Activated CD8-positive, alpha-beta memory T cell treated with anti-CD3 and anti-CD28 coated beads, Interleukin-2, amount 10 ng/mL, durations not matched to agents 7 days and 5 days (primary cell): ENCODE measurements at places on chromosomes 12 and 14. TPM values are rescaled to one million over a fixed set of nuclear protein-coding genes. Genes with fewer than 3 reads are reported as not detected.

Gene EIF2B1
- 76.4 TPM for total RNA-seq

Gene CFAP54
- total RNA-seq: 0.33 TPM

Gene CLEC7A
- not detected for total RNA-seq

Gene TMEM121
- total RNA-seq: 11.5 TPM

Gene ARHGAP9
- total RNA-seq: 234 TPM

Gene SIRT4
- total RNA-seq: 3.0 TPM

DNA sequence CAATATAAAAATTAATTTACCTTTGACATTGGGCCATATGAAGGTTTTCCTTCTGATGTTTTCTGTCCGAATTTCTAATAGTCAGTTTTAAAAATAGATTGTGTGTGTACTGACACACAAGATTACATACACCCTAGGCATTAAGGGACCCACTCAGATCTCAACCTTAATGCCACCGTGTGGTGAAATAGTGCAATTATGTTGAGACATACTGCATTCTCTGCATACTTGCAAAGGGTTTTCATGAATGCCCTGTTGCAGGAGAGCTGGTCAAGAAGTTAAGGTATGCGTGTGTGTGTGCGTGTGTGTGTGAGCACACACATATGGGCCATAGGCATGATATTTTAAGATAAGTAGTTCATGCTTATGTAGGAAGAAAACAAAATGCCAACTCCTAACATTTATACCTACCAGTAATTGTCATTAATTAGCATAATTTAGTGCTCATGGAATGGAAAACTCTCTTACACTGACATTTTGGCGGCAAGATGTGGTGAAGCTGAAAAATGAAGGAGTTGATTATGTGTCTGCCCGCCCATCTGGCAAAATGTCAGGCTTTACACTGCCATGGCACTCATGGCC lies 58.8 kb downstream of the PIK3C2G start:
- no peak overlapping the region for H3K27ac ChIP-seq
- no peaks in the 10 kb centered on the region for H3K4me1 ChIP-seq
- no peaks in the 10 kb centered on the region for H3K27me3 ChIP-seq

- H3K4me3 ChIP-seq: no peak overlapping the region
- peaks cover 2% of the 10 kb centered on the region for H3K27me3 ChIP-seq
- DNase-seq: no peak
- H3K36me3 ChIP-seq: no peaks in the 10 kb centered on the region
- H3K4me1 ChIP-seq: peaks cover 16% of the 10 kb centered on the region
These were observed 51.9 kb upstream of the LRRK2 start for GRCh38 chr12:40172879-40173278.

GRCh38 chr12:106300761-106301160 lies 1.8 kb upstream of the TCP11L2 start:
- H3K27me3 ChIP-seq: no peaks in the 10 kb centered on the region
- no peak overlapping the region for H3K4me3 ChIP-seq
- peaks cover 22% of the 10 kb centered on the region for H3K4me1 ChIP-seq
- H3K27ac ChIP-seq: no peak overlapping the region

GRCh38 chr12:110639336-110640141 lies 25.6 kb downstream of the TCTN1 start:
- no peak for DNase-seq
- H3K27me3 ChIP-seq: no peaks in the 10 kb centered on the region
- no peaks in the 10 kb centered on the region for H3K36me3 ChIP-seq
- peaks cover 30% of the 10 kb centered on the region for H3K4me1 ChIP-seq
- H3K4me3 ChIP-seq: no peak overlapping the region
- no peak overlapping the region for H3K27ac ChIP-seq

DNA sequence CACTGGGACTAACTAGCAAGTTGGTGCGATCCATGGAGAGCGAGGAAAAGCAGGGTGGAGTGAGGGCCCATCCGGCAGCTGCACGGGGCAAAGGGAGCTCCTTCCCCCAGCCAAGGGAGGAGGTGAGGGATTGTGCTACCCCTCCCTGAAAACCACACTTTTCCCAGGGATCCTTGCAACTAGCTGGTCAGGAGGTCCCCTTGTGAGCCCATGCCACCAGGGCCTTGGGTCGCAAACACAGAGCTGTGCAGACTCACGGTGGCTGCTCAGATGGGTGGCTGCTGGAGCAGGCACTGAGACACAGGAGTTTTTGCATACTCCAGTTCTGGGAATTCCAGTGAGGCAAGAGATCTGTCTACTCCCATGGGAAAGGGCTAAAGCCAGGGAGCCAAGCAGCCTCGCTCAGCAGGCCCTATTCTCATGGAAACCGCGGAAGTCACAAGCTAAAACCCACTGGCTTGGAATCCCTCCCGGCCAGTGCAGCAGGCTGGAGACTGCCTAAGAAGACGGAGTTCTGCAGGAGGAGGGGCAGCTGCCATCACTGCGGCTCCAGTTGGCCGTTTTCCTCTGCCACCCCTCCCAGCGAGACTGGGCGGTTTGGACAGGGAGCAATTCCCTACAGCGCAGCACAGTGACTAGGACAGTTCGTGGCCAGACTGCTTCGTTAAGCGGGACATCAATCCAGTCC lies 10.9 kb upstream of the ZNF705A start:
- H3K4me3 ChIP-seq: no peak overlapping the region
- H3K27me3 ChIP-seq: peaks cover 50% of the 10 kb centered on the region
- DNase-seq: no peak

DNA sequence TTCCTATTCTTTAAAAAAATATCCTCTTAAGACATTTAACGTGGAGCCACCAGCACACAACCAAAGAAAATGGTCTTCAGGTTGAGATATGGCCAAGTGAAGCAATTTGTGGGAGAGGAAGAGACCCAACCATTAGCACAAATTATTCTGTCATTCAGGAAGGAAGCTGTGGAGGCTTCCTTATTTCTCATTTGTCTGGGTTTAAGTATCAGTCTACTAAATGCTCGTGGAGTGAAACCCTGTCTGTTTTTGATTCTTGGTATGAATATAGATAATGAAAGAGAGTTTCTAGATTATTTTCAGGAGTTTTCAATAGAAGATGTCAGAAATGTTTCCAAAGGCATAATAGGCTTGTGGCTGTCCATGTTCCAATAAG lies 125.1 kb downstream of the GPR65 start:
- H3K36me3 ChIP-seq: no peaks in the 10 kb centered on the region
- H3K27ac ChIP-seq: no peak overlapping the region
- H3K4me3 ChIP-seq: no peak overlapping the region
- DNase-seq: no peak
- peaks cover 11% of the 10 kb centered on the region for H3K4me1 ChIP-seq

- peaks cover 50% of the 10 kb centered on the region for H3K4me1 ChIP-seq
- no peak for DNase-seq
- no peak overlapping the region for H3K4me3 ChIP-seq
- peaks cover 4% of the 10 kb centered on the region for H3K36me3 ChIP-seq
- no peaks in the 10 kb centered on the region for H3K27me3 ChIP-seq
- no peak overlapping the region for H3K27ac ChIP-seq
These were observed 28.0 kb downstream of the PXN start for GRCh38 chr12:120237360-120238171.

- DNase-seq: no peak
- no peaks in the 10 kb centered on the region for H3K36me3 ChIP-seq
- no peaks in the 10 kb centered on the region for H3K27me3 ChIP-seq
- no peaks in the 10 kb centered on the region for H3K4me1 ChIP-seq
- no peak overlapping the region for H3K4me3 ChIP-seq
These were observed 404.7 kb downstream of the APAF1 start for GRCh38 chr12:99049774-99050173.

GRCh38 chr12:96236221-96236822 lies 42.1 kb downstream of the ELK3 start:
- DNase-seq: no peak
- peaks cover 19% of the 10 kb centered on the region for H3K36me3 ChIP-seq
- H3K4me1 ChIP-seq: peaks cover 45% of the 10 kb centered on the region
- no peaks in the 10 kb centered on the region for H3K27me3 ChIP-seq

GRCh38 chr12:1532375-1533165 lies 61.8 kb downstream of the FBXL14 start:
- peaks cover 40% of the 10 kb centered on the region for H3K4me1 ChIP-seq
- DNase-seq: no peak
- H3K4me3 ChIP-seq: peak overlapping the region; percentile 75
- peak overlapping the region; percentile 83 for H3K27ac ChIP-seq
- peaks cover 1% of the 10 kb centered on the region for H3K36me3 ChIP-seq
- H3K27me3 ChIP-seq: peaks cover 72% of the 10 kb centered on the region

DNA sequence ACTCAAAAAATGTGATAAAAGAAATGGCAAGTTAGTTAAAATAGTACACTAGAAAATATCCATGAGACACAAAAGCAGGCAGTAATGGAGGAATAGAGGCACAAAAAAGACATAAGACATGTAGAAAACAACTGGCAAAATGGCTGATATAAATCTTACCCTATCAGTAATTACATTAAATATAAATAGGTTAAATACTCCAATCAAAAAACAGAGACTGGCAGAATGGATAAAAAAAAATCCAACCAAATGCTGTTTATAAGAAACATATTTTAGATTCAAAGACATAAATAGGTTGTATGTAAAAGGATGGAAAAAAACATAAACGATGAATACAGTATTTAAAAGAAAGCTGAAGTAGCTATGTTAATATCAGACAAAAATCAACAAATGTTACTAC lies 15.3 kb upstream of the BATF start:
- H3K4me1 ChIP-seq: peaks cover 5% of the 10 kb centered on the region
- H3K27me3 ChIP-seq: no peaks in the 10 kb centered on the region
- DNase-seq: no peak
- no peak overlapping the region for H3K27ac ChIP-seq
- peaks cover 35% of the 10 kb centered on the region for H3K36me3 ChIP-seq

DNA sequence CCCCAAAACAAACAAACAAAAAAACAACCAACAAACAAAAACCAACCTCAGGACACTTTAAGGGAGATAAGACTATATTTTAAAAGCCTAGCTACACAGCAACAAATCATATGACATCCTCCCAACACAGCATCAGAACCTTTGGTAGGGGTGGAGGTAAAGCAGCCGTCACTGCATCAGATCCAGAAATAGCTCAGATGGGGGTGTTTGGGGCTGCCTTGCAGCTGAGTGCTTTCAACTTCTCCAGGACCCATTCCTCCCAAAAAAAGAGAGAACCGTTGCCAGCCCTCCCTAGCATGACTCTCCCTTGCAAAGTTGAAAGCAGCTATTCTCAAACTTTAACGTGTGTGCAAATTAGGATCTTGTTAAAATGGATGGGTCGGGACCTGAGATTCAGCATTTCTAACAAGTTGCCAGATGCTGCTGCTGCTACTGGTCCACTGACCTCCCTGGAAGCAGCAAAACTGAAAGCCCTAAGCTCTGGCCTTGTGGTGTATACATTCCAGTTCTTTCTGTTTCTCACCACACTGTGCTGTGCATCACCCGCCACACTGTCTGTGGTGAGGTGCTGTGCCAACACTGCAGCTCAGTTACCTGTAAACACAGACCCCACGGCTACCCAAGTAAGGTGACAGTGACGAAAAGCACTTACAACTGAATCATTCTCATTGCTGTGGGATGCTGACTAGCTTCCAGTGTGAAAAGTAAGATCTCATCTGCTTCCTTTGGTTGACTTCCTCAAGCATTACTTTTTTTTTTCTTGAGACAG lies 54.0 kb downstream of the SLC38A1 start:
- H3K36me3 ChIP-seq: peaks cover 78% of the 10 kb centered on the region
- peak overlapping the region; percentile 68 for H3K4me3 ChIP-seq
- H3K27ac ChIP-seq: peak overlapping the region; percentile 98
- peak; percentile 96 for DNase-seq
- peaks cover 95% of the 10 kb centered on the region for H3K4me1 ChIP-seq
- no peaks in the 10 kb centered on the region for H3K27me3 ChIP-seq

DNA sequence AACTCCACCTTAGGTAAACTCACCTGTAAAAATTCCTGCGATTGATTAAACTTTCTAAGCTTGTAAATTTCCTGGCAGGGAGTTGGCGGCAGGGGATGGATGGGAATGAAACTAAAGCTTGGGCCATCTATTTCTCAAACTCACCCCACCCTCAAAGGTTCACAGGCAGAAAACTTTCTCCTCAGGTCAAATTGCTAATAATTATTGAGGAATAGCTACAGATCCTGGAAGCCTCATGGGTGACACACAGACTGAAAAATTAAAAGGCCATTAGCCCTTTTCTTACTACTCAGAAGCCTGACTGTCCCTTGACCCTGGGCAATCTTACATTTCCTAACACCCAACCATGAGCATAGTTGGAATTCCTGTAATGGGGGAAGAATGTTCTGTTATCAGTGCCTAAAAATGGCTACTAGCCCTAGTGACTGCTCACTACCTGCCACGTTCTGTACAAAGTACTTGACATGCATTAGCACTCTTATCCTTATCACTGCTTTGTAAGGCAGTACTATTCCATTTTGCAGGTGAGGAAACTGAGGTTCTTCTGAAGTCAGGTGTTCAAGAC lies 12.4 kb upstream of the SYNDIG1L start:
- DNase-seq: no peak
- peaks cover 46% of the 10 kb centered on the region for H3K27me3 ChIP-seq
- H3K4me3 ChIP-seq: no peak overlapping the region

DNA sequence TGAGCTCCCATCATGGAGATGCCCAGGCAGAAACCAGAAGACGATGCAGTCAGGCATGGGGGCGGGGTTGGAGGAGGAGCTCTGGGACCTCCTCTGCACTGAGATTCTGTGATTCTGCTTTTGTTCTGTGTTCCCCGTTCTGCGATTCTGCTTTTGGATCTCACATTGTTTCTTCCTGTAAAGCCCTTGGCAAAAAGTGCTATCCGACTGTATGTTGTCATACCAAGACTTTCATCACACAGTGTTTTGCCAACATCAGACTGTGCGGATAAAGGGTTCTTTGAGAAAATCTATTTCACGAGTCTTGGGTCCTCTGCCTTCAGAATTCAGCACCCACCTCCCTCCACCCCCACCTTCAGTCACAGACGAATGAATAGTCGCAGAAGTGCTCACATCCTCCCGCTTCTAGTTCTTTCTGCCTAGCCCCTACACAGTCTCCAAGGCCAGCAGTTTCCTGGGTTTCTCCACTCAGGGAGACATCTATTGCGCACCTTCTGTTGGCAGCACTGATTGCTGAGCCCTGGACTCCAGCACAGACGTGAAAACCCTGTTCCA lies 24.7 kb upstream of the PWP1 start:
- no peaks in the 10 kb centered on the region for H3K36me3 ChIP-seq
- no peak overlapping the region for H3K4me3 ChIP-seq
- H3K4me1 ChIP-seq: peaks cover 1% of the 10 kb centered on the region
- peaks cover 8% of the 10 kb centered on the region for H3K27me3 ChIP-seq
- H3K27ac ChIP-seq: no peak overlapping the region
- no peak for DNase-seq

DNA sequence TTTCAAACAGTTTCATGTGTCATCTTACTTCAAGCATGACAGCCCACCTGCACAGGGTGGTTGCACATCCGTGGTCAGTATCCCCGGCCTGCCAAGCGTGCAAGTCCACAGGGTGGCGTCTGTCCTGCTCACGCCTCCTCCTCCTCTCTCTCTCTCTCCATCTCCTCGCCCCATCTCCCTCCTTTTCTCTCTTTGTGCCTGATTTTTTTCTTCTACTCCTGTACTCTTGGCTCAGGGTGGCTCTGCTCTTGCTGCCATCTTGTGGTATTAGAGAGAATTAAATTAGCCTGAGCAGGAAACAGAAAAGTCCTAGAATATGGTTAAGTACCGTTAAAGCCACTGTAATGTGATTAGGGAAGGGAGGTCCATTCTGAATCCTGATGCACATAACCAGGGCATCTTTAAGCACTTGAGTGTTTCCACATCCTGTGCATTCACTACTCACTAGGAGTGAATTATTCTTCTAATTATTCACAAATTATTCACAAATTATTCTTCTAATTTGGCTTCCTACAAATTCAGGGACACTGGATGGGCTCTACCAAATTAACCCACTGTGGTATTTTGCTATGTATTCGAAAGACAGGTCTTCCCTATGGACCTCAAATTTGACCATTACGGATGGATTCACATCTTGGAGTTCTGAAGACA lies 25.5 kb upstream of the DTX1 start:
- no peak overlapping the region for H3K4me3 ChIP-seq
- DNase-seq: no peak
- no peak overlapping the region for H3K27ac ChIP-seq
- no peaks in the 10 kb centered on the region for H3K36me3 ChIP-seq
